Amygdala (tissue), 56 donors: ENCODE measurements at places on chromosomes 6 and 20.

DNA sequence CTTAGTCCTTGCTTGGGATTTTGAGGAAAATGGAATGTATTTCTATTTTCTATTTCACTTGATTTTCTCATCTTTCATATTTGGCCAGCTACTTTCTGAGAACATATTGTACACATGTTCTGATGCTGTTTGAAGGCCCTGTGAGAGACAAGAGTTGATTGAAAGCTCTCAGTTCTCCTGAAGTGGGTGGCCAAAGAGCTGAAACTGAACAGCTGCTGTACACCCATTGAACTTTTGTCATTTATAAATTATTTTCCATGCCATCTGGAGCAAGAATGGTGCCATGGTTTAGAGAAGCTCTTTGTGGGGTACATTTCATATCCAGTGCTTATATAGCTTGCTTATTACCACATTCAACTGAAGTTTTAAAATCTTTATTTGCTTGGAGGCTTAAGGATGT is 298.3 kb downstream of the PRL start:
- no peak for DNase-seq

DNA sequence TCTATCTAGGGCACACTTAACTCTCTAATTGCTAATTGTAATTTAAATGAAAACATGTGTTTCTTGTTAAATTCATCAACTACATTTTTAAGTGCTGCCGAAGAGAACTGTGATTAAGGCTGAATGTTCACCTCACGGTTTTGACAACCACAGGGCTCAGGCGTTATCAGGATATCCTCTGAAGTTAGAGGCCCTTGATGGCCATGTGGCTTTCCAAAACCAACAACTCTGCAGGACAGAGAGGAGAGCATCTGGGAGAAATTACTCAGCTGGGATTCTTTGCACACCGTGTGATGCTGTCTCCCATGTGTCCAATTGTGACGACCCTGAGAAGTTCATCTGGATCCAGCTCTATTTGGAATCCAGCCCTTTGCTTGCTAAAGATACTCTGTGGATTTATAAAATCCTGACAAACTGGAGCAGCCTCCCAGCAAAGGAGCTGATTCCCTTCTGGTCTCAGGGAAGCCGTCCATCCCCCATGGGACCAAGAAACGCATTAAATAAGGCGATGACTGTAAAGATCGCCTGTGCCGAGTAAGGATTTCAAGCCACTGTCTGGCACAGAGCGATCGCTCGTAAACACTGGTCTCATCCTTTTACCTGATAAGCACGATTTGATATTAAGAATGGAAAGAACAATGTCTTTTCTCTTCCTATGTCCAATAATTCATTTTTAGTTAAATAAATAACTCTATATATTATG is 401.1 kb downstream of the CD83 start:
- DNase-seq: no peak

- no peak for DNase-seq
These were observed 11.4 kb downstream of the SLC2A4RG start for GRCh38 chr20:63750807-63751470.

DNA sequence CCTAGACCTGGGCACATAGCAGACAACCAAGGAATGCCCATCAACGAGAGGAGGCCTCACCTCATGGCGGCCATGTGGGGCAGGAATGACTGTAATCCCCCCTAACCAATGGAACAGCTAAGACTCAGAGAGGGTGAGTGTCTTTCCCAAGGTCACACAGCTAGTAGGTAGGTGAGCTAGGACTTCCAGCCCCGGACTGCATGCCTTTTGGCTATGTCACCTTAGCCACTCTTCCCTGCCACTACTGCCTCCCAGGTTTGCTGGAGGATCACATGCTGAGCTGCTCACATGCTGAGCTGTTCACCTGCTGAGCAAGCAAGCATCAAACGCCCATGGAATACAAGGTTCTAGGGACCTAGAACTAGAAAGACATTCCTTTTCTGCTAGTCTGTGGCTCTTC is 188.5 kb upstream of the PMEPA1 start:
- DNase-seq: no peak

- DNase-seq: no peak
These were observed 869 bp upstream of the TRIM15 start for GRCh38 chr6:30162265-30163089.

DNA sequence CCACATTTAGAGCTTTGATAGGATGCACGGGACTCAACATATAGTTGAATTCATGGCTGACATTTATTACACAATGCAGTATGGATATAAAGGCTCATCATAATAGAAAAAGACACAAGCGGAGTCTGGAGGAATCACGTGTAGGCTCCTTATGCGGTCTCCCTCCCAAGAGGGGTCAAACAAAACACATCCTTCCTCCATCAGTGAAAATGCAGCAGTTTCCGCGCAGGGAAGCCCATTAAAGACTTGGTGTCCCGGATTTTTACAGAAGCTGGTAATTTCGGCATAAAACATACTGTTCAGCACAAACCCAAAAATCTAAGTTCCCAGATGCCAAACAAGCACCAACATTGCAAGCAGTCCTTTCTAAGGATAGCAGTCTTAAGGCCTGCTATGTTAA is 1.1 kb downstream of the USP45 start:
- no peak for DNase-seq

- DNase-seq: peak; percentile 20
These were observed 107.8 kb downstream of the ZFP64 start for GRCh38 chr20:52083627-52084232.

DNA sequence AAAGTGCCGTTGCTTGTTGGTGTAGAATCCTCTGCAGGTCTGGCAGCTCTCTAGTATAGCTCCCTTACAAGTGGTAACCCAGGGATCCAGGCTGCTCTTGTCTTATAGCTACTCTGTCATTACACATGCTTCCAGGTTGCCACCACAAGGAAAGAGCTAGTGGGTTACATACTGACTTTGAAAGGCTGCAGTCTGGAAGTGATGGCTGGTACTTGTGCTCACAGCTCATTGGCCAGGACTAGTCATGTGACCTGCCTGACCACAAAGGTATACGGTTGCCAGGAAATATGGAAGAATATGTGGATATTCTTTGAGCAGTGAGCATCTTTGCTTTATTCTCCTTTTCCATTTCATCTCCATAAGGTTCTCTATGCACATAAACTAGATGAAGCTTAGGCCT is 46.0 kb downstream of the RREB1 start:
- DNase-seq: no peak

- no peak for DNase-seq
These were observed 164.9 kb upstream of the RREB1 start for GRCh38 chr6:6942831-6943230.

DNA sequence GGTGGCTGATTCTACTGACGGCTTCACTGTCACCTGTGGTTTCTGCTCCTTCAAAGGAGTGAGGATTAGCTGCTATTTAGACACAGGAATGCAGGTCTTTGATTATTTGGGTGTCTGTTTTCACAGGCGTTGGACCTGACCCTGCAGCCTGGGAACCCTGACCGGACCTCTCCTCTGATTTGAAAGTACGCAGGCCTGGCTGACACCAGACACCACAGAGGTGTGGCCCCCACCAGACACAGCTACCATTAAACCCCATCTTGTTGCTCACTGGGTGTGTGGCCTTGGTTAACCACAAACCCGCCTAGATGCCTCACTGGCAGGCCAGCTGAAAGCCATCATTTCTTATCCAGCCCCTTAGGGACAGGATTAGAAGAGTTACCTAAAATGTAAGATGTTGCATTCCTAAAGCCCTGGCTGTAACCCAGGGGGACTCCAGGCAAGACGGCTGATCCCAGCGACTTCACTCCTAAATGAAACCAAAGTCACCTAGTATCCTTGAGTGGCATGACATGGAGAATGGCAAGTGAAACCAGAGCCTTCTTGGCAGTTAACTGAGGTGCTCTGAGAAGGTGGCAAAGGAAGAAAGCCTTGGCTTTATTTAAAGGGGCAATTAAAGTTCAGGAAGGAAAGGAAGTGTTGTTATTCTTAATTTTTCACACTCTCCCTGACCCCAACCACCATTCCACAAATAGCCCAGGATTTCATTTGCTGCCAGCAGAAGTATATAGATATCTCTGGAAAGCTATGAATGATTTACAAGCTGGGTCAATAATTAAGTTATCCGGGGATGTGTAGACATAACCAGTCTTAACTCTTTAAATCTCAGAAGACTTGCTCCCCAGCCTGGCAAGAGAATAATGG is 169.9 kb downstream of the QRSL1 start:
- DNase-seq: no peak

- DNase-seq: no peak
These were observed 260.2 kb downstream of the BCKDHB start for GRCh38 chr6:80366714-80367113.

DNA sequence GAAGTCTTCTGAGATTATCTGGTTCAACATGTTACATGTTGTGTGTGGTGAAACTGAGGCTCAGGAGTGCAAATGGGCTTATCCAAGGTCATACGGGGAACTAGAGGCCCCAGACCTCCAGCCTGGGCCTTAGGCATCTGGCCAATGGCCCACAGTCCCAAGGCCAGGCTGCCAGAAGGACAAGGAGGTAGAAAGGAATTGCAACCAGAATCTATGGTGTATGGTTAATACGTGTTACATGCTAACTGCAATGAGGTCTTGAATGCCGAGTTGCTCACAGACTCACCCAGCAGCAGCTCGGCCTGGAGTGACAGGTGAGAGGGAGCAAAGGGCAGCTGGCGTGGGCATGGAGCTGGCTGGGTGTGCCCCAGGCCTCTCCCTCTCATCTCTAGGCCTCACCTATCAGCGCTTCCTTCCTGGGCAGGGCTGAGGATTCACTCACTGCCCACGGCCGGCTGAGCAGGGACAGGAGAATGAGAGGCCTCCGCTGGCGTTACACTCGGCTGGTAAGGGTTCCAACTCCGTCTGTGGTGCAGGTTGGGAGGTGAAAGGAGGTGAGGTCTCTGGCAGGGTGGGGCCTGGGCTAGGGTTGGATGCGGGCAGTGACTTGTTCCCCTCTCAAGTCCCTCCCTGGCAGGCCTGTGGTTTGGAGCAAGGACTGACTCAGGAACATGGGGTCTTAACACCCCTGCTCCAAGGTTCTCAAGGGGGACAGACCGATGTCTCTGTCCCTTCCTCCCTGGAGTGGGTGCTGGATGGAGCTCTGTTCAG is at the start of gene TLDC2:
Gene TLDC2, plus strand, starts transcription at position 437 of the 771 bp plus-strand sequence. Its CDS starts 37 bp downstream, at position 474.
- no peak for DNase-seq

DNA sequence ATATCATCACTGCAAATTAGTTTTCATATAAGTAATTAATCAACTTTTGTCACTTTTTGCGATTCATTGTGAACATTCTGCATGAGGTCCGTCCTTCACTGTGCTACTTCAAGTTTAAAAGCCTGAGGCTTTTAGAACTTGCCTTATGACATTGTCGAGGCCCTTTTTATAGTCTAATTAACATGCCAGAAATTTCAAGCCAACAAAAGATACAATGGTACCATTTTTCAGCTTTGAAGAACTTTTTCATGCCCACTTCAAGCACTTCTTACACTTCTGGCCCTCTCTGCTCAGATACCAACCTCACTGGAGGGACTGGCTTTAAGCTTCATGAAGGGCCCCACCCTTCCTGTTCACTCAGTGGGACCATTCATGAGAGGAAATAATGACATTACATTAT is 323.1 kb downstream of the TPBG start:
- no peak for DNase-seq

- no peak for DNase-seq
These were observed 70.7 kb downstream of the SOBP start for GRCh38 chr6:107560657-107561056.

DNA sequence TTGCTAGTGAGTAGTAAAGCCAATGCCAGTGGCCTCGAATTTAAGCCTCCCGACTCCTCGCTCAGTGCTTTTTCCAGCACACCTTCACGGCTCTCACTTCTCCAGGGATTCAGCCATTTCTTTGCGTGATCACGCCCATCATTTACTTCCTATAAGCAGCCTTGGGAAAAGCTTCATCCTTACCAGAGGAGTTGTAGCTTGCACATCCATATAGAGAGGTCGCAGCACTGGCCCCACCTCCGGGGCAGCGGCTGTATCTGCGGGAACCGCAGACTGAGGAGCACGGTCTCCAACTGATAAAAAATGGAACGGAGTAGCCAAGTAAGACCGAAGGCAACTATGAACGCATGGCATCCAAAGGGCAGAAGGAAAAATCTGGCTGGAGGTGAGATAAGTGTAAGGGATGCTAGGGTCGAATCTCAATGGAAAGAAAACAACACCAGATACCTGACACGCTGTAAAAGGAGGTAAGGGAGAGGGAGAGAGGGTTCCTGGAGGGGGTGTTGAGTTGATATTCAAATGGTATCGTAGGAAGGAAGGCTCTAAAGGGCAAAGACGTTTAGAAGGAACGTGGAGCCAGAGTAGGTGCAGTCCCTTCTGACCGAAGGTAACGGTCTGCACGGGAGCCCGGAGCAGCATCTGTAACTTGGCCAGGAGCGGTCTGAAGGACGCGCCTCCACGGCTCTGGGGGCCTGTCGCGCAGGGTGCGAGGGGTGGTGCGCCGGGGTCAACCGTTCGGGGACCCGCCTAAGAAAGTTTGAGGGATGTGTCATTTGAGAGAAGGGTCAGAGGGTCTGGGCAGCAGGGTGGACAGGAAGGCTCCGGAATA is 640 bp downstream of the NFS1 start:
- no peak for DNase-seq

- DNase-seq: no peak
These were observed 27.4 kb upstream of the LRRN4 start for GRCh38 chr20:6081236-6081635.

- no peak for DNase-seq
These were observed 46.7 kb downstream of the RGS17 start for GRCh38 chr6:153084393-153084792.
